LHCN-M2 (cell line): ENCODE measurements at places on chromosomes 7 and 10.

- no peak for DNase-seq
Observed at GRCh38 chr10:75400163-75400770, 1.3 kb downstream of the ZNF503 start.

DNA sequence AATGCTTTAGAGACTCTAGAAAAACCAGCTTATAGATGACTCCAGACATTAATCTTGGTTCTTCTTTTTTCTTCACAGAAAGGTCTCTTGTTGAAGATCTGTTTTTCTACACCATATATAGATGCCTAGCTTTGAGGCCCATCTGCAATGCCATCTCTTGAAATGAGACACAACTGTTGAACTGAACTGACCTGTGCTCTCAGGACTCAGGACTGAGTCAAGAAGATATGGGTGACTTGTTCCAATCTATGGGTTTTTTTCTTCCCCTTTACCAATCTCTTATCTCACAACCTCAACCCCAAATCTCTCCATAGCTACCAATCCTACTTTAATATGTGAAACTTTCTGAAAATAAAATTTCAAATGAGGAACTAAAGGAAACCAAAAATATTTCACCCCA lies 194.7 kb downstream of the SNX13 start:
- DNase-seq: no peak

- no peak for DNase-seq
Observed at GRCh38 chr7:129258649-129259389, 34.0 kb downstream of the AHCYL2 start.

DNA sequence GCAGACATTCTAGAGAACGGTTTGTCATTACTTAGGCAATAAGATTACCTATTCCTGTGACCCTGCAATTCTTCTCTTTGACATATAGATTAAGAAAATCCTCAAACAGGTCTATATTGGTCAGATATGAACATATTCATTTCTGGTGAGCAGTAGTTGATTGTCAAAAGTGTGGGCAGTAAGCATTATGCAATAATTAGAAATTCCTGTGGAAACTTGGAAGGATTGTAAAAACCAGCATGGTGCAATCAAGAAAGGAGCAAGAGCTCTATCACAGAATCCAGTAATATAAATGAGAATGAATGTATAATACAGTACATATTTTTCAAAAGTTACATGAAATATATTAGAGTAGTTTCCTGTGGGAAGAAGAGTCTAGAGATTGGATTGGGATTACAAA lies 406.5 kb downstream of the SUGCT start:
- peak; percentile 42 for DNase-seq

DNA sequence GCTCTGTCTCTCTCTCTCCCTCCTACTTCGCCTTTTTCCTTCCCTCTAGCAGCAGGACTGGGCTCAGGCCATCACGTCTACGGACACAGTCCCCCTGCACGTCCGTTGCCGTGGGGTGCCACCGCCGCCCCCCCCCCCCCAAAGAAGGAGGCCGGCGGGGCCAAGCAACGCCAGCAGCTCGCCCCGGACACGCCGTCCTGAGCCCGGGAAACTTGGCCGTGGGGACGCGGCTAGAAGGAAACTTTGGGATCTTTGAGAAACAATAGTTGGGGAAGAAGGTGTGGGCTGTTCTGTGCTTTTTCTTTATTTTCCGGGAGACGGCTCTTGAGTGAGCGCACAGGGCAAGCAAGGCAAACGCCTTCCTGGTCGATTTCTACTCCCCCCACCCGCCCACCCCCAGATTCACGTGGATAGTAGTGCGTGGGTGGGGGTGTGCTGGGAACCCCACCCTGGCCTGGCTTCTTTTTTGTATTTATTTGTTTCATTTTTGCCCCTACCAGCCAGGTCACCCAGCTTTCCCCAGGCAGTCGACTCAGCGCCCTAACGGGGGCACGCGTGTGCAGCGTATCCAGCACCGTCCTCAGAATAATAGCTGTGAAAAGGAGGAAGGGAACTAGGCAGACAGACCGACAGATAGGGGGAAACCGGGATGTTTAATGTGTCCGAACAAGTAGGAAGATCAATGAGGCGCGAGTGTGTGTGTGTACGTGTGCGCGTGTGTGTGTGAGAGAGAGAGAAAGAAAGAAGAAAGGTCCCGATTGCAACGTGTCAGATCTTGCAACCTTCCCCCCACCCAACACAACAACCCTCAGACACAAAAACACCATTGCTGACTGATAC lies 1.4 kb downstream of the MXI1 start:
- peak; percentile 49 for DNase-seq

DNA sequence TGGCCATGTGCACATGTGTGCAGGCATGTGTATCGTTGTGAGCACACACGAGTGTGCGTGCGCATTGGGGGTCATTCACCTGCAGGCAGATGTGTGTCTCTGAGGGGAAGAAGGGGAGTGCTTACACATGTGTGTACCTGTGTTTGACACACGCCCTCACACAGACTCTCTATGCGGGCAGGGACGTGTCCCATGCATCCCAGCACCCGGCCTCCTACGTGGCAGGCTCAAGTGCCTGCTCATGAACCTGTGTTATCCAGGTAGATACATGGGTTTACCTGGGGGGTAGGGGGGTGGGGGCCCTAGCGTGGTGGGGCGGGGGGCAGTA lies 18.6 kb downstream of the KCP start:
- DNase-seq: no peak

DNA sequence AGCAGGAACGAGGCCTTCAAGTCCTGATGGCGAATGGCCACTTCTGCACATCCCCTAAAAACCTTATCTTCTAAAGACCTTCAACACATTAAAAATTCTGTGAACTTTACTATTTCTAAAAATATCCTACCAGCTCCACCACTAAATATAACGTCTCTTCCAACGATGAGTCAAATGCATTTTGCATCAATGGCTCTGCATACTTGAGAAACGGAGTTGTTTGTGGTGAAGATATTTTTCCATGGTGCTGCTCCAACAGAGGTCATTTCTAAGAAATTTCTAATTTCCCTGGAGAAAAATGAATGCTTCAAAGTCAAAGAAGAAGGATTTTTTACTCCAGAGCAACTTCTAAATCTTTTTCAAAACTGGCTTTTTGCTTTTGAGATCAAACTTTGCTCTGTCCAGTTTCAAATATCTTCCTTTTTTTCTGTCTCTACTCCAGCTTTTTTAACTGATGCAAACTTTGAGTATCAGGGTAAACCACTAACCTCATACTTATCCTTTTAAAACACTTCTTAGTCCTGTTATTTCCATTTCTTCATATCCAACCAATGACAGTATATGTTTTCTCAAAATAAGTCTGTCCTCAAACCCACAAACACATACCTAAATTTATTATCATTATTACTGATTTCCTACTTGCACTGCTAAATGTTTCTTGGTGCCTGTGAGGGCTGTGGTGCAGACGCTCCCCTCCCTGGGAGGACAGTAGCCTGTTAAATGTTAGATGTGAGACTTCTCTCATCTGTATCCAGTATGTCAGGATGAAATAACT lies 258.1 kb downstream of the KLF6 start:
- DNase-seq: peak; percentile 80

GRCh38 chr7:142585425-142585824 lies 163.8 kb upstream of the PRSS1 start:
- peak; percentile 39 for DNase-seq

DNA sequence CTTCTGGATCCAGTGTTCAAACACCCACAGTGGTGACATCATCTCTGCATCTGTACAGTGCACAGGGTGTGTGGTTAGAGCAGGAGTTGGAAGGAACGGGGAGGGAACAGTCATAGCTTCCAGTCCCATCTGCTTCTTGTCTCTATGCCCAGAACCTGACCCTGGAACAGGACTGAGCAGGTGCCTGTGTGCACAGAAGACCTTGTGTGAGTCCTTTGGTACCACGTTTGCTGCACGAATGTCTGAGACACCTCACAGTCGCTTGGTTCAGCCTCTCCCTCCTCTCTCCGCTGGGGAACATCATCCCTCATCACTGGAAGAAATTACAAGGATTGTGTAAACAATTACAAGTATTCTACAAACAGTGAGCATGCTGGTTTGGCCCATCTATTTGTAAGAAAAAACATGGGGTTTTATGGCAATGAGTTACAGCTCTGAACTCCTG lies 243.0 kb upstream of the KLF6 start:
- no peak for DNase-seq
